Omental fat pad (tissue), 4 donors: ENCODE measurements at places on chromosomes 6 and 20. TPM values are rescaled to one million over a fixed set of nuclear protein-coding genes. Genes with fewer than 3 reads are reported as not detected.

- DNase-seq, result peak; percentile 68
These were observed 59.7 kb upstream of the SNX9 start for GRCh38 chr6:157763129-157763903.

LINC00237 gene
- total RNA-seq, result not detected

FAM83C gene
- total RNA-seq, result not detected

DNA sequence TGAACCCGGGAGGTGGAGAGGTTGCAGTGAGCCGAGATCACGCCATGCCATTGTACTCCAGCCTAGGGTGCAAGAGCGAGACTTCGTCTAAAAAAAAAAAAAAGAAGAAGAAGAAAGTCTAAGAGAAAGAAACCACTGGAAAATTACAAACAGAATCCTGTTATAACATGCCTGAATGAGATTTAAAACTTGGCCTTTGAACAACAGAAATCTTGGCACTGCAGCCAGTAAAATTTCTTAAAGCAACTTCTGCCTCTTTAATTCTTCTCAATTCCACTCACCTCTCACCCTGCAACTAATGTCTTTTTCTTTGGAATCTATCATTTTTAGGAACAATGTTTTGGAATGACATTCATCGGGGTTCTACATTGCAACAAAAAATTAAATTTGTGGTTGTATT lies 26.3 kb downstream of the PM20D2 start:
- no peak for DNase-seq

GRCh38 chr6:22940581-22941290 lies 371.4 kb downstream of the HDGFL1 start:
- DNase-seq, result no peak

DNA sequence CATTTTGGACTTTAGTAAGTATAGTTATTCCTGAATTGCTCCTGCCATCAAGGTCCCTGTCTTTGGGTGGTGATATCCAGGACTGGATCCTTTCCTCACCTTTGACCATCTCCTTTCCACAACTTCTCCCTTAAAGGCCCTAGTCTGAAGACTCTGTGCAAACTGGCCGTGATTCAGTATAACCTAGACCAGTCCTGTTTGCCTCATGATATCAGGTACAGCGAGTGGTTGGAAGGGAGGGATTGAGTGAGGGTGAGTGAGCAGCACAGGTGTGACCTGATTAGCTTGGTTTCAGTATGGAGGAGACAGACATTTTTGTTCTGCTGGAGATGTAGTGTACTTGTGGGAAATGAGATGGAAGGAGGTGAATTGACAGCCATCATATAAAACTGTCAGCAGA lies 2.3 kb upstream of the RRP36 start:
- no peak for DNase-seq

LY86 gene
- total RNA-seq, result 11.6 TPM

DNA sequence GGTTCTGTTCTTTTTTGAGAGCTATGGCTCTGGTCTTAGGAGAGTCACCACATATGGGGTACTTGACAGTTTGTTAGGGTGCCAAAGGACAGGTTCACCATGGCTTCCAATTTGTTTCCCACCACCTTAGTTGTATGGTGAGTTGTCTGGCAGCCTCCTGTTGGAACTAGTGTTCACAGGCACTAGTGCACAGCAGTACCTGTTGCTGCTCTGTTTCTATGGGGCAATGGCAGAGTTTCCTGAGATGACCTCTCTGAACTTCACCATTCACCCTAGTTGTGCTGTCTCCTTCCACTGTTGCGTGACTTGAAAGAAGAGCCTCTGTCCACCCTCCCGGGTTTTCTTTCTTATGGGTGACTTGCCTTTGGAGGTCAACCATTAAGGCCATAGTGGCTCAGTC lies 129.1 kb downstream of the JARID2 start:
- no peak for DNase-seq

DNA sequence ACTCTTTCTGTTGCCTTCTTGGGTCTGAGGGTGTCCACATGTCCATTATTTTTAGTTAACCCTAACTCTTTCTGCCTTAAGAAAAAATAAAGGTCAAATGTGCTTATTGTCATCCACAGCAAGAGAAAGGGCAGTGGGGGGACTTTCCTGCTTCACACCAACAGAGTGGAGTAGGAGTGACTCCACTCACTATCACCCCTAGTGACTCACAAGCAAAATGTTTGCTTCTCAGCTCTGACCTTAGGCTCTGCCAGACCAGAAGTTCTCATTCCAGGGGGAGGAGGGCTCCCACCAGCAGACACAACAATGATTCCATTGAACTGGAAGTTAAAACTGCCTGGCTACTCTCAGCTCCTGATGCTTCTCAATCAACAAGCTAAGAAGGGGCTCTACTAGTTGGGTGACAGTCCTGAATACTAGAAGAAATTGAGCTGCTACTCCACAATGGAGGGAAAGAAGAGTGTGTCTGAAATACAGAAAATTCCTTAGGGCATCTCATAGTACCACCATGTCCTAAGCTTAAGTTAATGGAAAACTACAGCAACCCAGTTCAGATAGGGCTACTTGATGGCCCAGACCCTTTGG lies 83.9 kb upstream of the AFDN start:
- no peak for DNase-seq

DNA sequence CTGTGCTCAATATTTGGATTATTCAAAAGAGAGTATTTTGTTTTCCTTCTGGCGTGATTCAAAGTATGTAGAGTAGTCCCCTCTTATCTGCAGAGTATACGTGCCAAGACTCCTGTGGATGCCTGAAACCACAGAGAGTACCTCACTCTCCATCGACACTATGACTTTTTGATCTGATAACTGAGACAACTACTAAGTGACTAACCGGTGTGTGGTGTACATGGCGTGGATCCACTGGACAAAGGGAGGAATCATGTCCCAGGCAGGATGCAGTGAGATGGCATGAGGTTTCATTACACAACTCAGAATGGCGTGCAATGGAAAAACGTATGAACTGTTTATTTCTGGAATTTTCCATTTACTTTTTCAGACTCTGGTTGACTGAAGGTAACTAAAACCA lies 112.2 kb upstream of the PDE7B start:
- DNase-seq, result no peak

MANEA gene
- 14.6 TPM for total RNA-seq

TMEM74B gene
- total RNA-seq, result not detected

GRCh38 chr6:24982231-24982630 lies 46.5 kb upstream of the RIPOR2 start:
- DNase-seq, result no peak

CCDC170 gene
- total RNA-seq, result 2.4 TPM

SLC22A1 gene
- total RNA-seq, result 0.75 TPM

TRIM40 gene
- not detected for total RNA-seq

DNA sequence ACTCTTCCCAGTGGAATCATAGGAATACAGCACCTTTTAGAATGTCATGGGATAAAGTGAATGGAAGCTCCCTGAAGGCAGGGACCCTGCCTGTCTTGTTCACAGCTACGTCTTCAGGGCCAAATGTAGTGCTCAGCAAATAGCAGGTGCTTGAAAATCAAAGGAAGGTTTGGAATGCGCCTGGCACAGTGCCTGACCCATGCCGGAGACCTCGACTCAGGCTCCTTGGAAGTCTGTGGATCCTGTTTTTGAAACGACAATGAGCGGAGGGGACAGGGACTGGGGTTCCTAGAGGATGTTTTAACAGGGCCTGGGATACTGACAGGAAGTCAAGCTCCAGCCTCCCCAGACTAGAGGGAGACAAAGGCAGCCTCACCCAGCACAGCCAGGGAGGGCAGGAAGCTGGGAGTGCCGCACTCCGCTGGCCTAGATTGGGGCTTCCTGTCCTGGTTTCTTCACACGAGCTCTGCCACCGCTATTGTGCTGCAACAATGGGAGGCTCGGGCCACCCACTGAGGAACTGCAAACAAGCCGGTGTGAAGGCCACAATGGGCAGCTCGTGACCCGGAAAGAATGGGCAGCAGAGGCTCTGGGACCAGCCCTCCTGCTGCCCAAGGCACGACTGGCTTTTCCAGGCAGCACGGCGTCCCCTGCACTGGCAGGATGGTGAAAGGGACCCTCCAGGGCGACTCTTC lies 76.7 kb downstream of the PREX1 start:
- DNase-seq, result no peak

DNA sequence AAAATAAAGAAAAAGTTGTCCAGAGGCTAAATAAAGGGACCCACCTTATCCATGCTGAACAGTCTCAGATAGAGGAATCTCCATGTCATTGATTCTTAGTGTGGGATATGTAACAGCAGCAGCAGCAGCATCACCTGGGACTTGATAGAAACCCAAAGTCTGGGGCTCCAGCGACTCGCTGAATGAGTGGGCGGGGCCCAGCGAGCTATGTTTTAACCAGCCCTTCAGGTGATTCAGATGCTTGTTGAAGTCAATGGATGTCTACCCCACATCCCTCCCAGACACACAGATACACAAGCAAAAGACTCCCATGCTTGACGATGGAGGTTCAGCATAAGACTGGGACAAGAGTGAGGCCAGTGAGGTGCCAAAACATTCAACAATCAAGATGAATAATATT lies 298.6 kb downstream of the UBE3D start:
- no peak for DNase-seq

SEMG1 gene
- not detected for total RNA-seq

DNA sequence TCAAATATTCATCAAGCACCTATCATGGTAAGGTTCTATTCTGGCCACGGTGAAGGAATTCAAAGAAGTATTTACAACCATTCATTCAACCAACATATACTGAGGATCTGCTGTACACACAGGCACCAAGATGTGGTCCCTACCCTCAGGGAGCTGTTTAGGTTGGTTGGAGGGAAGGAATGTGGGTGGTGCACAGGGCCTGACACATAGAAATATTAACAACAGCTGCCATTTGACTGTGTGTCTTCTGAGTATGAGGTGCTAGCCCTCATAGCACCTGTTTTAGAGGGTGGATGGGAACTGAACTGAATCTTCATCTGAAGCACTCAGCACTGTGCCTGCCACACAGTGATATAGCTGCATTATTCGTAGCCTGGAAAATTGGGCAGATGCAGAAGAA lies 7.3 kb downstream of the SNPH start:
- no peak for DNase-seq

DNA sequence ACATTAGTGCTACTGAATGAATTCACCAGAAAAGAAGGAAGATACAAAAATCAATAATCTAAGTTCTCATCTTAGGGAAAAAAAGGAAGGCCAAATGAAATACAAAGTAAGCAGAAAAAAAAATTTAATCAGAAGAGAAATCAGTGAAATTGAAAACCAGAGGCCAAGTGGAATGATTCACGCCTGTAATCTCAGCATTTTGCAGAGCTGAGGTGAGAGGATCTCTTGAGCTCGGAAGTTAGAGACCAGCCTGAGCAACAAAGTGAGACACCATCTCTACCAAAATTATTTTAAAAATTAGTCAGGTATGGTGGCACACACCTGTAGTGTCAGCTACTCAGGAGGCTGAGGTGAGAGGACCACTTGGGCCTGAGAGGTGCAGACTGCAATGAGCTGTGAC lies 21.2 kb upstream of the ASF1A start:
- DNase-seq, result no peak

DNA sequence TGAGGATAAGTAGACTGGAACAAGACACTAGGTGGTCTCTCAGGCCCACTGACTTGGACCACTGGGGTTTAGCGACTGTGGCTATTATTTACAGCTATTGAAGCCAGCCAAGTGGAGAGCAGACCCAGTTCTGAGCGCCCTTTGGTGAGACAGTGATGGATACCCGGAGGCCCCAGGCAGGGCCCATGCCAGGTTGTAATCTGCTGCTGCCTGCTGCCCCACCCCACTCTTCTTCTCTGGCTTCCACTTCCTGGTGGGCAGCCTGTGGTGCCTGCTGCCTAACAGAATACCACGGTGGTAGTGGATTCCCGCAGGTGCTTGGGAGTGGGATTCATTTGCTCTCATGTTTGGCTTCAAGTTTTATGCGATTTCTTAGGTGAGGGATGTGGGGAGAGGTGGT lies 570 bp downstream of the RAB44 start:
- peak; percentile 18 for DNase-seq

DNA sequence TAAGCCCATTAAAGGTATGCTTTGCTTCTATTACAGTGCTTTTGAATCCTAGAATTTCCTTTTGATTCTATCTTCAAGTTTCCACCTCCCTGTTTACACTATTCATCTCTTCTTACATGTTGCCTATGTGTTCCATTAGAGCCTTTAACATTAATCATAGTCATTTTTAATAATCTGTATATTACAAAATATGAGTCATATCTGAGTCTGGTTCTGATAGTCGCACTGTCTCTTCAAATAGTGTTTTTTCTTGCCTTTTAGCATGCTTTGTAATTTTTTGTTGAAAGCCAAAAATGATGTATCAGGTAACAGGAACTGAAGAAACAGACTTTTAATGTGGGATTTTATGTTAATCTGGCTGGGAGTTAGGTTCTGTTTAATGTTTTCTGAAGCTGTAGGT lies 68.4 kb downstream of the DNAAF9 start:
- no peak for DNase-seq

- no peak for DNase-seq
These were observed 13.5 kb upstream of the NT5E start for GRCh38 chr6:85436411-85436810.

- DNase-seq, result no peak
These were observed 188.8 kb downstream of the FARS2 start for GRCh38 chr6:5450073-5450472.

GRCh38 chr6:16632101-16632500 lies 129.2 kb downstream of the ATXN1 start:
- DNase-seq, result no peak

- DNase-seq, result no peak
These were observed 19.4 kb upstream of the BAK1 start for GRCh38 chr6:33599413-33599938.

GRCh38 chr6:35948725-35949124 lies 27.8 kb upstream of the SRPK1 start:
- DNase-seq, result no peak

GRCh38 chr6:130517444-130517931 lies 151.7 kb downstream of the TMEM200A start:
- DNase-seq, result no peak

- no peak for DNase-seq
These were observed 6.3 kb downstream of the PPP1R3G start for GRCh38 chr6:5091210-5092069.

DNA sequence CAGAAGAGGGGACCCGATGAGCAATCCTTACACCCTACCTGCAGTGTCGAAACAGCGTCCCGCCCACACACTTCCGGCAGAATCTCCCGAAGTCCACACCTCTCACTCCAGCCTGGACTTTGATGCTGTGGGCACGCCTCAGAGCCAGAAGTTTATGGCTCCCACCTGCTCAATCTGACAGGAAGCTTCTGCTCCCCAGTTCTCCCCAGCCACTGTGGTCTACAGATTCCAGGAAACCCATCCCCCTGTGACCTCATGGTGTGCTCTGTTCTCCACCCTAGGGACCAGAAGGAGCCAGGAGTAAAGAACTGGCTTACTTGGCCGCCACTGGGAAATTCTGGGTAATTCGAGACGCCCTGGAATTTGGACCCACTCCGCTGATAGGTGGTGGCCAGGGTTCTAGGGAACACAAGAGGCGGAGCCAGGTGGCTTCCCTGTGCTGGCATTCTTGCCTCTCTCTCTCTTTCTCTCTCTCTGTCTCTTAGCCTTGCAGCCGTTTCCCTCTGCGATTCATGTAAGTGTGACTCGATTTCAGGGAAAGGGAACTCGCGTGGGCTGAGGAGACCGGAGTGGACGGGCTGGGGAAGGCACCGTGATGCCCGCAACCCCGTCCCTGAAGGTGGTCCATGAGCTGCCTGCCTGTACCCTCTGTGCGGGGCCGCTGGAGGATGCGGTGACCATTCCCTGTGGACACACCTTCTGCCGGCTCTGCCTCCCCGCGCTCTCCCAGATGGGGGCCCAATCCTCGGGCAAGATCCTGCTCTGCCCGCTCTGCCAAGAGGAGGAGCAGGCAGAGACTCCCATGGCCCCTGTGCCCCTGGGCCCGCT lies at the start of gene TRIM15:
TSS of gene TRIM15 (plus strand) at position 457 of the 828 bp plus-strand sequence. CDS start at position 596, 139 bp downstream.
- DNase-seq, result no peak

VWA7 gene
- 0.56 TPM for total RNA-seq

- DNase-seq, result no peak
These were observed 45.3 kb upstream of the RAB32 start for GRCh38 chr6:146498309-146498708.

GRCh38 chr6:125611573-125612344 lies 137.7 kb upstream of the HEY2 start:
- no peak for DNase-seq
